H54 (cell line): ENCODE measurements at places on chromosomes 7 and 10.

DNA sequence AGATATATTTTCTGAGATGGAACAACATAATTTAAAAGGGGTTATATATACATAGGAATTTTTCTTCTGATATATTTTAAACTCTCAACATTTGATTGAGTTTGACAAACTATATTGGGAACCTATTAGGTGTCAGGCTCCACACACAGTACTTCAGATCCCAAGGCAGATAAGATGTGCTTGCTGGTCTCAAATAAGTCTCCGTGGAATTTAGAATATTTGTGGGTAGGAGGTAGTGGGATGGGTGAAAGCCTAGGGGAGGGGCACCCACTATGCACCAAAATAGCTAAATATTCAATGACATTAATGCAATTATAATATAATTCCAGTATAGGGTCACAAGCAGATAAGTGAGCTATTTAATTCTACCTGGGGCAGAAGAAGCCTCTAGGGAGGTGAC is 81.5 kb downstream of the ARL4A start:
- no peak for DNase-seq

GRCh38 chr7:55903985-55904759 is 16.9 kb downstream of the ZNF713 start:
- no peak for DNase-seq

DNA sequence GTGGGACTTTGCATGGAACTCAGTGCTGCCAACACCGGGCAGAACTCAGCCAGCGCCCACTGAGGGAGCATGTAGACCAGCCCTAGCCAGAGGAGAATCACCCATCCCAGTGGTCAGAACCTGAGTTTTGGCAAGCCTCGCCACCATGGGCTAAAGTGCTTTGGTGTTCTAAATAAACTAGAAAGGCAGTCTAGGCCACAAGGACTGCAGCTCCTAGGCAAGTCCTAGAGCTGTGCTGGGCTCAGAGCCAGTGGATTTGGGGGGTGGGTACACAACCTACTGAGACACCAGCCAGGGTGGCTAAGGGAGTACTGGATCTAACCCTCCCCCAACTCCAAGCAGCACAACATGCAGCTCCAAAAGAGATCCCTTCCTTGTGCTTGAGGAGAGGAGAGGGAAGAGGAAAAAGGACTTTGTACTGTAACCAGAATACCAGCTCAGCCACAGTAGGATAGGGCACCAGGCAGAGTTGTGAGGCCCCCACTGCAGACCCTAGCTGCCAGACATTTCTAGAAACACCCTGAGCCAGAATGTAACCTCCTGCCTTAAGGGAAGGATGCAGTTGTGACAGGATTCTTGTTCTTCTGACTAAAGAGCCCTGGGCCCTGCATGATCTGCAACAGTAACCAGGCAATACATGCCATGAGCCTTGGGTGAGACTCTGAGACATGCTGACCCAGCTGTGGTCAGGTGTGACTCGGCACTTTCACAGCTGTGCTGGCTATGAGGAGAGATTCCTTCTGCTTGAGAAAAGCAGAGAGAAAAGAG is 24.4 kb downstream of the GSDME start:
- DNase-seq = peak; percentile 50

- DNase-seq = no peak
These were observed 26.2 kb downstream of the HIBADH start for GRCh38 chr7:27636326-27637006.

GRCh38 chr10:87860156-87860795 is 3.1 kb downstream of the KLLN start:
- peak; percentile 38 for DNase-seq

- no peak for DNase-seq
These were observed 8.1 kb downstream of the STK32C start for GRCh38 chr10:132299371-132300336.
